Daoy (cell line): ENCODE measurements at places on chromosomes 7 and 10. TPM values are rescaled to one million over a fixed set of nuclear protein-coding genes. Genes with fewer than 3 reads are reported as not detected.

GRCh38 chr7:133649593-133649992 lies 396.7 kb downstream of the EXOC4 start:
- DNase-seq: no peak

DNA sequence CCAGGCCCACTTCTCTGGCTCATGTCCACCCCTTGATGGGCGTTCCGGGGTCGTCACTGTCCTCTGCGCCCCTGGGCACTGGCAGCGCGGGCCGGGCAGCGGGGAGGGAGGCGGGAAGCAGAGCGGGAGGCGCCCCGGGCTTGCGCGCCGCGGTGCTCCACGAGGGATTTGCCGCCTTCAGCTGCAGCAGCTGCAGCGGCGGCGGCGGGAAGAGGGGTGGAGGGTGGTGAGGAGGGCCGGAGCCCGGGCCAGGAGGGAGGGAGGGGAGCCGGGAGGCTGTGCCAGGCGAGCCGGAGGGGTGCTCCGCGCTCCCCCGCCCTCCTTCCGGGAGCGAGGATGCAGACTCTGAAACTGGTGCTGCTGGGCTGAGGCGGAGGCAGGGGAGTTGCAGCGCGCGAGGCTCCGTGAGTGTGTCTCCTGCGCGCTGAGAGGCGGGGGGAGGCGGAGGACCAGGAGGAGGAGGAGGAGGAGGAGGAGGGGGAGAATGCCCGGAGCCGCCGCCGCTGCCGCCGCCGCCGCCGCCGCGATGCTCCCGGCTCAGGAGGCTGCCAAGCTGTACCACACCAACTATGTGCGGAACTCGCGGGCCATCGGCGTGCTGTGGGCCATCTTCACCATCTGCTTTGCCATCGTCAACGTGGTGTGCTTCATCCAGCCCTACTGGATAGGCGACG lies at the start of gene LHFPL3:
TSS of gene LHFPL3 (plus strand) at position 308 of the 674 bp plus-strand sequence.
- peak; percentile 61 for DNase-seq

GRCh38 chr10:69800109-69800508 lies 1.6 kb upstream of the COL13A1 start:
- DNase-seq: peak; percentile 64

GRCh38 chr7:80641548-80641947 lies 3.1 kb downstream of the CD36 start:
- DNase-seq: no peak

- no peak for DNase-seq
Measured at GRCh38 chr10:11697718-11698527, 44.3 kb upstream of the ECHDC3 start.

Gene UCN3
- not detected in 2 replicates for total RNA-seq

DNA sequence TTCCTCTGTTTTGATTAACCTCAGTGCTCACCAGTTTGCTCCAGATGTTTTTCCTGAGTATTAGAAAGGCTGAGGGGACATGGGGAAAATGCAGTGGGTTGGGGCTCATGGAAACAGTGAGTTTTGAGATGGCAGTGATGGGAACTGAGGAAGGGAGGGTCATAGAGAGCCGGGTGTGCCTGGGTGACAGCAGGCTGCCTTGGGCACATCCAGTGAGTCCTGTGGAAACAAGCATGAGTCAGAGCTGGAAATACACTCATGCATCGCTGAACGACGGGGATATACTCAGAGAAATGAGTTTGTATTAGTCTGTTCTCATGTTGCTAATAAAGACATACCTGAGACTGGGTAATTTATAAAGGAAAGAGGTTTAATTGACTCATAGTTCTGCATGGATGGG lies 202.2 kb downstream of the TMEM178B start:
- peak; percentile 19 for DNase-seq
